ENCODE measurements at places on chromosomes 3 and 15.

DNA sequence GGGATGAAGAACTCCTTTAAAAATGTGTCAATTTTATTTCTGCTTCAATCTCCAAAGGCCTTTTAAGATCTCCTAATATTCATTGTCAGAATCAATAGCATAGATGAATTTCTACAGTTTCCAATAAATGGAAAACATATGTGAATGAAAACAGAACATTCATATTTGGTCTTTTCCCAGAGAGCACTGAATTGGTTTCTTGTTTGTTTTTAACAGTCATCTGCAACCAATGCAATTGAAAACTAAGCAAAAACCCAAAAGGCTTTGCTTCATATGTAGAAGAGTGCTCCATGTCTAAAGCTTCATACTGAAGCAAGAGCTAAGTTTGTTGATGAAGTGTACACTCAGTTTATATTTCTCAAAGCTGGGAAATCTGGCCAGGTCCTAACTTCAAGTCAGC is 426.5 kb upstream of the CDIN1 start:
- DNase-seq = no peak

DNA sequence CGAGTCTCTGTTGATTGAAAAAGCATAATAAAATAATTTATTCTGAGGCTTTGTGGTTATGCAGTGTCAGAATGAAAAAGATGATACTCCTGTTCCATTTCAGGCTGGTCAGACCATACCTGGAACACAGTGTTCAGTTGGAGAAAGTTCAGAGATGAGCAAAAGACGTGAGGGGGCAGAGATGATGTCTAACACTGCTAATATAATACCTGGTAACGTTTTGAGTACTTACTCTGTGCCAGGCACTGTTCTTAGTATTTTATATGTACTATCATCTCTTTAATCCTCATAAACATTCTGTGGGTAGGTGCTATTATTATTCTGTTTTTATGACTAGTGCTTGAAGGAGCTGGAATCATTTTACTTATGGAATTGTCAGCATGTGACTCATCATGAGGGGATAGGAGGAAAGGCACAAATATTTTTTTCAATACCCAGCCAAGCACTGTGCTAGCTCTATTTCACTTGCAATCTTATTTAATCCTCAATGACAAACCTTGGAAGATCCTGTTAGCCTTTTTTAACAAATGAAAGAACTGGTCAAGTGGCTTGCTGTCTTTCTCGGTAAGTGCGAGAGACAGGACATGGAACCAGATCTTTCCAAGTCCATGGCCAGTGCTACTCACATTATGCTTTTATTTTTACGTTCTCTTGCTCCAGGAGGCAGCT is 31.8 kb downstream of the IQGAP1 start:
- no peak for DNase-seq

DNA sequence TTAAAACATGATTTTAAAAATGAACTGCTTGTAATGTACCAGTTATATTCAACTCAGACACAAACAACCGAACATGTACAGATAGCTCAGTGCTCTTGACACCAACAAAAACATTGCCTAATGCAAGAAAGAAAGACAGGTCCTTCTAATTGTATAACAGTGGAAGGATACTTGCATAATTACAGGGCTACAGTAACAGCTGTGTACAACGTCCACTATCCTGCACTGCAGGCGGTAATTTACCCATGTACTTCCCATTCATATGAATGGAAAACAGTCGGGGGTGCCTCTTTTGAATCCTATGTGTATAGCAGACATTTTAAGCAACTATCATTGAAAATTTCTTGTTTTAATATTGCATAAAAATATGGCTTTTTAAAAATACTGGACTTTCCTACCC is 41.1 kb upstream of the PLSCR5 start:
- no peak for DNase-seq

DNA sequence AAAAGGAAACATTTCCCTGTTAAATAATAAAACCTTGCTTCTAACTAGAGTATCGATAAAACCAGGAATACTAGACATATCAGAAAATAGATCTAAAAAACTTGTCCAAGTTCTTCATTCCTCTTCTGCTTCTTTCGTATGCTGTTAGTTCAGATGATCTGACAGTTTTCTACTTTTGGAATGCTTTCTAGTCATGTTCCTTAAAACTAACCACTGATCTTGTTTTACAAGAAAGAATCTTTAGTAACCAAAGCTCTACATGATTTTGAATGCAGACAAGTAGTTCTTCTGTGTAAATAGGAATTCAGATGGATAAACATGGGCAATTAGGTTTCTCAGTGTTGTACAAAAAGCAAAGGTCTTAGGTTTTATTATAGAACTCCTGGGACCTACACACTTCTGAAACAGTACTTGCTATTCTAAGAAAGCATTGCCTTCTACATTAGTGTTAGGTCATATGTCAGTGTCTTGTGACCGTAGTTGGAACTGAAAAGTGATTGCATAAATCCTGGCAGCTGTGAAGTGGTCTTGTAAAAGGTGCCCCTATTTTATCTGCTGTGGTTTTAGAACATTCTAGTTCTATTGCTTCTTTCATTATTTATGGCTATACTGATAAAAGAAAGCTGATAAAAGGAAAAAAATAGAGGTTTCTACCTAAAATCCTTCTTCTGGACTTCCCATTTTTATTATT is 40.7 kb downstream of the SNRK start:
- no peak for DNase-seq

DNA sequence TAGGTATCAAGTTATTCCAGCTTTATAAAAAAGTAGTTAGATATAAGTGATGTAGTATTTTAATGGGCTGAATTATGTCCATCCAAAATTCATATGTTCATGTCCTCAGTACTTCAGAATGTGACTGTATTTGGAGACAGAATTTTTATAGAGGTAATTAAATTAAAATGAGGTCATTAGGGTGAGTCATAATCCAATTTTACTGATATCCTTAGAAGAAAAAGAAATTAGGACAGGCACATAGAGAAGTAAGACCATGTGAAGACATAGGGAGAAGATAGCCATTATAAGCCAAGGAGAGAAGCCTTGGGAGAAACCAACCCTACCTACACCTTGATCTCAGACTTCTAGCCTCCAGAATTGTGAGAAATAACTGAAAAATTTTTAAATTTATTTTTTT is 30.3 kb downstream of the RAP2B start:
- DNase-seq = no peak

DNA sequence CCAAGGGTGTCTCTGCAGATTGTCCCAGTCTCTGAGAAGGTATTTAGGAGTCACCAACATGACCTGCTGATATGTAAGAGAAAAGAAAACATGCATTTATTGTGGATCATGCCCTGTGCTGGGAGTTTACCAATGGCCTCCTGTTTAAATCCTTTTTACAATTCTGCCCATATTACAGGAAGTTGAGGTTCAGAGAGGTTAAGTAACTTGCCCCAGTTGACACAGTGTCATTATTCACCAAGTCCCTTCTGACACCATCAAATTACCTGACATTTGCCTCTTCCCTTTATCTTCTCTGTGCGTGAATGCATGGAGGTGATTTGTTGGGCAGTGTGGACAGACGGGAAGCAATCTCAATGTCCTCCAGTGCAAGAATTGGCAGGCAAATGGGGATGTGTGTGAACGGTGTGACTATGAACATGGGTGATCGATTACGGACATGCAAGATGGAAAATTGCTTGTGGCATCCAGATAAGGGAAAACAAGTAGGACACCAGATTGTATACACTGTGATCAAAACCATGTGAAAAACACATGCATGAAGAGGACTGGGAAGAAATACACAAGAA is 27.3 kb downstream of the ZNF710 start:
- DNase-seq = no peak

- DNase-seq = no peak
Measured at GRCh38 chr15:42914728-42915497, 5.7 kb downstream of the TTBK2 start.

DNA sequence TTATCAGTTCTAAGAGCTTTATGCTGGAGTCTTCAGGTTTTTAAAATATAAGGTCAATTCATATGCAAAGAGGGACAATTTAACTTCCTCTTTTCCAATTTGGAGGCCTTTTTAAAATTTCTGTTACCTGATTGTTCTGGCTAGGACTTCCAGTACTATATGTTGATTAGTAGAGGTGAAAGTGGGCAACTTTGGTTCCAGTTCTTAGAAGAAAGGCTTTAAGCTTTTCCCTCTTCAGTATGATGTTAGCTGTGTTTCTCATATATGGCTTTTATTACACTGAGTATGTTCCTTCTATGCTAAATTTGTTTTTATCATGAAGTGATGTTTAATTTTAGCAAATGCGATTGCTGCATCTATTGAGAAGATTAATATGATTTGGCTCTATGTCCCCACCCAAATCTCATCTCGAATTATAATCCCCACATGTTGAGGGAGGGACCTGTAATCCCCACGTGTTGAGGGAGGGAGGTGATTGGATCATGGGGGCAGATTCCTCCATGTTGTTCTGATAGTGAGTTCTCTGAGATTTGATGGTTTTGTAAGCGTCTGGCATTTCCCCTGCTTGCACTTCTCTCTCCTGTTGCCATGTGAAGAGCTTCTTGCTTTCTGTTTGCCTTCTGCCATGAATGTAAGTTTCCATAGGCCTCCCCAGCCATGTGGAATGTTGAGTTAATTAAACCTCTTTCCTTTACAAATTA is 33.8 kb downstream of the FAIM start:
- no peak for DNase-seq

Measured in activated T-cell treated with anti-CD3 and anti-CD28 coated beads, Interleukin-2, amount 50 U/mL, for 48 hours (primary cell).